Stimulated activated CD4-positive, alpha-beta T cell treated with anti-CD3 and anti-CD28 coated beads, TNF-alpha, amount 100 ng/mL, for 48 hours (primary cell): ENCODE measurements at places on chromosomes 16 and 17.
A peak's percentile ranks its signal among the peaks of the same experiment; 100 is the strongest.

DNA sequence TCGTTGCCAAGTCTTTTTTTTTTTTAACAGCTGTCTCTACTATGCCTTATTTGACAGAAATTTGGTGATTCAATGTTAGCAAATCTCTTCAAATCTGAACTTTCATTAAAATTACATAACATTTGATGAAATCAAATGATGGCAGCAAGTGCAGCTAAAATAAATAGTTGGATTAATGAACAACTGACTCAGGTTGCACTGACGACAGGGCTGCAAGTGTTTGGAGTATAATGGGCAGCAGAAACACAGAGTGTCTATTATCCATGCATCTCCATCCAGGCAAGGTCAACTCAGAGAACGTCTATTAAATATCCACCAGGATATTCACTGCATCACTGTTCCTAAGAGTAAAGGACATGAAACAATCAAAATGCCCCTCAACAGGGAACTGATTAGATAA lies 109.8 kb downstream of the SLC39A11 start:
- no peak for DNase-seq

GRCh38 chr16:12341423-12341822 lies 364.9 kb downstream of the SNX29 start:
- DNase-seq = no peak

DNA sequence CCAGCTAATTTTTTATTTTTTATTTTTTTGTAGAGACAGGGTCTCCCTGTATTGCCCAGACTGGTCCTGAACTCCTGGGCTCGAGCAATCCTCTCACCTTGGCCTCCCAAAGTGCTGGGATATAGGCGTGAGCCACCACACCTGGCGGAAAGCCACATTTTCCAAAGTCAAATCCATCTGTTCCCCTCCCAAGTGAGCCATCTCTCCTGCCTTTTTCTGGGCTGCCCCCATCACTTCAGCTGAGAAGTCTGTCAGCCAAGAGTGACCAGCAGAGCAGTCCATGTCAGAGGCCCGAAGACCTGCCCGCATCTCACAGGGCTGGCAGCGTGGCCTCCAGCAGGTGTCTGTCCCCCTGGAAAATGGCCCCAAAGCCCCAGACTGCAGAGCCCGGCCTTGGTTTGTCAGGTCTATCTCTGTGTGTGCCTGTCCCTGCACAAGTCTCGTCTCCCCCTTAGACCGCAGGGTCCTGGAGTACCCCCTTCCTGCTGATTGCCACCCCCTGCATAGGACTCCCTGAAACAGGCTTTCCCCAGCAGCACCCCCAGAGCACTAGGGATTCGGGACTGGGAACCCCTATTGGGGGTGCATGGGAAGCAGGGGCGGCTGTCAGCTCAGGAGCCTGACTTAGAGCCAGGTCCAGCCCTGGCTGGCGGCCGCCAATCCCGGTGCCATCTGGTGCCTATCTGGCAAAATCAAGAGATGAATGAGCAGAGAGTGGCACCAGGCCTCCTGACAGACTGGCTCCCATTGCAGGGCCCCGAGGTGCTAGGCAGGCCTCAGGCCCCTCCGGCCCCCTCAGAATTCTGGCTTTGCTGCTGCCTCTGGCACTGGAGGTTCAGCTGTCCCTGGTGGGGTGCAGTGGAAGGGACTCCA lies 7.8 kb downstream of the TTYH2 start:
- no peak for DNase-seq

- DNase-seq = no peak
Measured at GRCh38 chr17:38435795-38436194, 7.5 kb downstream of the ARHGAP23 start.

DNA sequence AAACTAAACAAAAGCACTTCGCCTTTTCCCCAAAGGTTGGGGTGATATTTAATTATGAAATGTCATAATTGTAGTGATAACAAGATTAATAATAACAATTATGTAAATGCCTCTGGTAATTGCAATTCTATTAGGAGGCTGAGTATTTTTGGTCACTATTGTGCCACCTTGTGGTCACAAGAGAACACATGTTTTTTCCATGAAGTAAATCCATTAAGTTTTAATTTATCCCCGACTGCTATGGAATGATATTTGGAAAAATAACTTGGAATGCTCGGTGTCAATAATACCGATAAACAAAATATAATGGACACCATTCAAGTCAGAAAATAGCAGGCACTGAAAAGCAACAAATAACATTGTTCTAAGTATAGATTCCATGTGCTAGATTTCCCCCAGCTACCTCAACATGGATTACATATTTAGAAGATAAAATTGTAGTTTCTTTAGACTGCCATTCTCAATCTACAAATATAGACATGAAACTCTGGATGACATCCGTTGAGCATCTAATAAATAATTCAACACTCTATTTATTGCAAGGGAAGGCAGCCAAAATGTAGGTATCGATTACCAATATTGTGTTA lies 25.0 kb upstream of the KCNJ2 start:
- DNase-seq = no peak

DNA sequence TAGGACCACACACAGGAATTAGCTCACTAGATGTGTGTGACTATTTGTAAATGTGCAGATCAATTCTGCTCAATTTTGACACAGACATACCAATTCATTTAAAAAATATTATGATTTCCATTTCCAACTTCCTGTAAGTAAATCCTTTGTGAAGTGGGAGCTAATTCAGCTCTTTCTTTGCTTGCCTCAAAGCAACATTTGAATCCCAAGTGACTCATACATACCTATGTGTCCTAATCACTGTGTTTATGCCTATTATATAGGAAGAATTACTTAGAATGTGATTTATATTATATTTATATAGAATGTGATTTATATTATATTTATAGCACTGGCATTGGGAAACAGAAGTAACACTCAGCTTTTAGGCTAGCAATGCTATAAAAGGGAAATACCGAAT lies 195.9 kb upstream of the C17orf78 start:
- no peak for DNase-seq

GRCh38 chr16:262121-262745 lies 13.5 kb downstream of the RGS11 start:
- no peak for DNase-seq

- DNase-seq = peak; percentile 50
Measured at GRCh38 chr16:89315791-89316581, 98.5 kb downstream of the ZNF778 start.

- no peak for DNase-seq
Measured at GRCh38 chr17:49414271-49414621, 436 bp downstream of the PHB1 start.
